ENCODE measurements at places on chromosomes 6 and 20. TPM values are rescaled to one million over a fixed set of nuclear protein-coding genes. Genes with fewer than 3 reads are reported as not detected.

DNA sequence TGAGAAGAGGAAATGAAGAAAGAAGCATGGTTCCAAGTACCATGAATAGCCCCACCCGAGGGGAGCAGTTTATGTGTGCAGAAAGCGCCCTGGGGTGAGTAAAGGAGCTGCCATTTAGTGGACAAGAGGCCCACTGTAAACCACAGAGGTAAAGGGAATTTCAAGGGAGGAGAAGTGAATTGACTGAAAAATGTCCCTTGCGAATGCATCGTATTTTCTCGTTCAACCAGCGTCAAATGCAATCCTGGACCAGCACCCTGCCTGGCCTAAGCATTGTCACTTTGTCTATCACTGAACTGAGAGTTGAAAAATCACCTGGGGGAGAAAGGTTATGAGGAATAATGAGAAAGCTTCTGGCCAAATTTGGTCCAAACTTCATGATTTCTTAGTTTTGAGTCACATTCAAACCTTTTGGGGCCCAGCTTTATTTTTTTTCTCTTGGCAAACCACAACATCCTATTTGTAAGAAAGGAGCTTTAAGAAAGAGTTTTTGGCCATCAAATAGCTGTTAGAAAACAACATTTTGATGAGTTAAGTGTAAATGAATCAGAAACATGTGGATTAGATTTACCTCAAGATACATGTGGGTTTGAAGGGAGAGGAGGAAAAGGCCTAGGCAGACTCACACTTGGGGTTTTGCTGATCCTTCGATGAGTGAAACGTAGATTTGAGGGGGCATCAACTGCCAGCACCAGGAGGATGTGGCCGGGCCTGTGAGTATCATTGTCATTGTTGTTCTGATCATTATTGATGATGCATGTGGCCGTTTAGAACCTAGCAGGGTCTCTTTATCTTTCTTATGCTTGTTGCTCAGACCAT lies 214.0 kb downstream of the CLIC5 start:
- H3K36me3 ChIP-seq = no peaks in the 10 kb centered on the region
- DNase-seq = no peak
- no peak overlapping the region for H3K4me3 ChIP-seq
- no peak overlapping the region for H3K27ac ChIP-seq
- no peaks in the 10 kb centered on the region for H3K27me3 ChIP-seq

GRCh38 chr6:43074847-43075669 lies 1.1 kb upstream of the PTK7 start:
- no peak overlapping the region for H3K4me3 ChIP-seq
- no peak overlapping the region for H3K27ac ChIP-seq
- H3K27me3 ChIP-seq = no peaks in the 10 kb centered on the region
- DNase-seq = no peak

DNA sequence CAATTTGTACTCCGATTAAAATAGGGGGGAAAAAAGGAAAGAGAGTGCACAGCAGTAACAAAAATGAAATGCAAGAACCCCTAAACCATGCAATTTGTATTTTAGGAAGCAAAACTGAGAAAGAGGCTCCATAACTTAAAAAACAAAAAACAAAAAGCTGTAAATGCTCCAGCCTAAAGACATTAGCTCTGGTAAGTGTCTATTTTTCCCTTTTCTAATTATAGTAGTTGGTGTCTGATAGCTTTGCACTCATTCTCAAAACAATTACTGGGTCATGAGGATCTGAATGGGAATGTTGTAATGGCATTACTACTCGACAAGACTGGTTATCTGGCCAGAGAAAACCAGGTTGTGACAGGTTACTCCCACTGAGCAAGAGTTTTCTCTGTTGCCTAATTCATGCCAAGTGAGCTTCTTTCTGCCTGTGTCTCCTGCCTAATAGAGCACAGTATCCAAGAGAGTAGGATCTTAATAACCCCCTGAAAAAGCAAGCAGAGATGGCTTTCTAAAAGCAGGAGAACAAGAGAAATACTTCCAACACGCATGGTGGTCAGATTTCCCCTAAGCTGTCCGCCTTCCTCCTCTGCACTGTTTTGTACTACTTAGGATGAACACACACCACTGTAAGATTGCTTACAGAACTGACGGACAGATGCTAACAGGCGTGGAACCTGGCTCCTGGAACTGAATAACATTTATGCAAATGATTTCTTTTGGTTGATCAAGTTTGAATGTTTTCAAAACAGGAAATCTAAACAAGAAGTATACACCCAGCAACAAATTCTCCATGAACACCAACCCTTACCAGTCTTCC lies 86.4 kb downstream of the FKBP5 start:
- H3K4me3 ChIP-seq = peak overlapping the region; percentile 11
- no peaks in the 10 kb centered on the region for H3K27me3 ChIP-seq
- peak overlapping the region; percentile 88 for H3K27ac ChIP-seq
- peaks cover 33% of the 10 kb centered on the region for H3K36me3 ChIP-seq
- H3K4me1 ChIP-seq = peaks cover 62% of the 10 kb centered on the region

DNA sequence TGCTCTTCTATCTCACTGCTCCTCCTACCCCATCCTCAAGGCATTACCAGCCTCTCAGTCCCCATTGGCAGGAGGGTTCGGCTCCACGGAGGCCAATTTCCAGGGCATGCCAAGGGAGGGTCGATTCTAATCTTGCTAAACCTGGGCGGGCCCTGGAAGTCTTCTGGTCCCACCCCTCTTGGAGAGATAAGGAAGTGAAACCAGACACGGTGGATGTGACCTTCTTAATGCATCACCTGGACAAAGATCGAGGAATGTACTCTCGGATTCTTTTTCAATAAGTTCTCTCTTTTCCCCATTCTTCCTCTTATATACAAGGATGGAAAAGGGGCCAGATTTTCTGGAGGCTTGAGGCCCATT lies 112.2 kb upstream of the ARMC2 start:
- DNase-seq = no peak
- no peak overlapping the region for H3K4me3 ChIP-seq
- H3K36me3 ChIP-seq = no peaks in the 10 kb centered on the region
- peaks cover 11% of the 10 kb centered on the region for H3K4me1 ChIP-seq

GRCh38 chr6:104640761-104641160 lies 219.0 kb downstream of the HACE1 start:
- no peaks in the 10 kb centered on the region for H3K36me3 ChIP-seq
- DNase-seq = no peak
- H3K4me1 ChIP-seq = peaks cover 33% of the 10 kb centered on the region
- no peak overlapping the region for H3K4me3 ChIP-seq
- H3K27ac ChIP-seq = no peak overlapping the region
- no peaks in the 10 kb centered on the region for H3K27me3 ChIP-seq

DNA sequence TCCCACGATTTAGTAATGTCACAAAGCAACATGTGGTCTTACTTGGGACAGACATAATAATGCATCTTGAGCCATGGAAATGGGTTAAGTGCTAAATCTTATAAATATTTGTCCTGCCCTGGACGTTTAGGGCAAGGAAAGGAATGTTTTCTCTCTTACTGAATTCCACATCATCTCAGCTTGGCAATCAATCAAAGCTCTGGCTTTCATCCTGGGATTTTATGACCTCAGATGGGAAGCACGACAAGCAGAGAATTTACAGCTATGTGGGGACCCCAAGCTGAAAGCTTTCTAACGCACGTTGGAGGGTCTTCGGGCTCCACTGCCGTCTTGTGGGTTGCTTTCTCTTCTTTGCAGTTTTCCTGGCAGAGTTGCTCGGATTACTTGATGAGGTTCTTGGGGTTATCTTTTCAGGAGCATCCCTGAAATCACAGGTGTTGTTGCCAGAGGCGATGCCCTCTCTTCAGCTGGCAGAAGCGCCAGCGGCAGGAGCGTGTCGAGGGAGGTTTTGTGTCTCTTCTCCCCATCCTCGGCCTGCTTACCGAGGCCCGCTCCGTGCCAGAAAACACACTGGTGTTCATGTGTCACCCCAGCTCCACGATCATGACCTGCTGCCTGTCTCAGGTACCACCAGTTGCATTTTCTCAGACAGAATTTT lies 73.4 kb upstream of the FRMD1 start:
- H3K27me3 ChIP-seq = peaks cover 7% of the 10 kb centered on the region
- H3K4me3 ChIP-seq = no peak overlapping the region
- DNase-seq = no peak
- no peaks in the 10 kb centered on the region for H3K36me3 ChIP-seq
- peaks cover 1% of the 10 kb centered on the region for H3K4me1 ChIP-seq

DNA sequence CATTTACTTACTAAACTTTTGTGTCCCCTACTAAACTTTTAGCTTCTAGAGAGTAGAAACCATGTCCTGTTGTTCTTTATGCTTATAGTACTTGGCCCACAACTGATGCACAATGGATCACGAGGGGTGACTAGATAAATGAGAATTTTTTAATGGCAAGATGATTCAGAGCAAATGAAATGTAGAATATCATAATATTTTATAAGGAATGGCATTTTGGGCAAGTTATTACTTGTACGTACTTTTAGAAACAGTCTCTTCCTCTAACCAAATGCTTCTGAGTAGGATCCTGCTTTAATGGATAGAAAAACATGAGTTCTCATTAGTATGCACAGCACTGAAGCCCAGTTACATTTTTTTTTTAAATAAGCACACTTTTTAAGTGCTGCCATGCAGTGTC lies 336.3 kb downstream of the NRN1 start:
- peaks cover 28% of the 10 kb centered on the region for H3K4me1 ChIP-seq
- H3K4me3 ChIP-seq = no peak overlapping the region
- DNase-seq = no peak
- H3K27ac ChIP-seq = no peak overlapping the region
- no peaks in the 10 kb centered on the region for H3K36me3 ChIP-seq
- H3K27me3 ChIP-seq = no peaks in the 10 kb centered on the region

DNA sequence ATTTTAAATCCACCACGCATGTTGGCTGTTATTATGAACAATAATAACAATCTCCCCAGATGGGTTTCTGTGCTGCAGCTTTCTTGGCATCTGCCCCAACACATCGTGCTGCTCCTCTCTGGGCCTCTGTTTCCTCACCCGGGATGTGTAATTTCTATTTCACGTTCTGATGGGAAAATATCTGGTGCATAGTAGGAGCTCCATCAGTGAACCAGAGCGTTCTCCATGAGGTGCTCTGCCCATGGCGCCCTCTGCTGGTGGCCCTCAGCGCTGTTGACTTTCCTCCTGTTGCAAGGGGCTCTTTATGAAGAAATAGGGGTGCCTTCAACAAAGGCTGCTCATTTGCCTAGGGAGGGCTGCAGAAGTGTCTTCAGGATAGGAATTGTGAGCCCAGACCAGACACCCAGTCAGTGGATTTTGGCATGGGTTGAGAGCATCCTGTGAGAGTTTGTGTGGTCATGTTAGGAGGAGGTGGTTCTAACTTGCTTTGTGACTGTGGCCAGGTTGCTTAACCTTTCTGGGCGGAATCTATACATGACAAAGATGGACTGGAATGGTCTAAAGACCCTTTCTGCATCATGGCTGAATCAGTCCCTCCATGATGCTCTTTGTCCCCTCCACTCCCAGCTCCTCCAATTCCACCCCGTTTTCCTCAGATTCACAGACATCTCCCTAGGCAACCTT lies 8.1 kb downstream of the SCRT2 start:
- H3K4me3 ChIP-seq = no peak overlapping the region
- H3K36me3 ChIP-seq = no peaks in the 10 kb centered on the region
- peak; percentile 83 for DNase-seq
- peaks cover 64% of the 10 kb centered on the region for H3K27me3 ChIP-seq
- no peak overlapping the region for H3K27ac ChIP-seq

DNA sequence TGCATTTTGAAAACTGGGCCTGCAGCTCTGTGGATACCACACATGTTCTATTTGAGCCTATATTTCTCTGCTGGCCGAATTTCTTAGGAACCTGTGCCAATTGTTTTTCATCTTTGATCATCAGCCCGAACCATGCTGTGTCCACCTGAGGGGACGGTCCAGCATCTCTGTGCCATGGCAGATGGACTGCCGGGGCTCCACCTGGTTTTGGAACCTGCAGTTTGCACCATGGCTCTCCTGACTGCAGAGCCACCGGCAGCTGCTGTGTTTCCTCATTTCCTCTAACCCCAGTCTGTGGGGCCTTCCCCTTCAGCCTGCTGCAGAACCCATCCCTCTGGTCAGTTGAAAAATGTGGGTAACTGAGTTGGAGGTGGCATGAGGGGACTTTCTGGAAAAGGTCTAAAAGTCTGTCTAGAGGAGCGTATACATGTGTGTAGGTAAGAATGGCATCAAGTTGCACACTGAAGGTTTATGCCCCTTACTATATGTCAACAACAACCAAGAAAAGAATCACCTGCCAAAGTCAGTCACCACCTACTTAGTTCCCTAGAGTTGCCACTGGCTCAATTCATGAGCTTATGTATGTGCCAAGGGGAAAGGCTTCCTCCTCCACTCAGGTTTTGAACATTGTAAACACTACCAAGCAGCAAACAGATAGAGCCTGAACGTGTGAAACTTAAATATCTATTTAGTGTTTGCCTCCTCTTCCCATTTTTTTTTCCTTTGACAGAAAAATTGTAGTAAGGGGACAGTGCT lies 548.2 kb downstream of the PRKN start:
- H3K27ac ChIP-seq = no peak overlapping the region
- no peaks in the 10 kb centered on the region for H3K4me1 ChIP-seq
- H3K4me3 ChIP-seq = no peak overlapping the region
- DNase-seq = no peak

DNA sequence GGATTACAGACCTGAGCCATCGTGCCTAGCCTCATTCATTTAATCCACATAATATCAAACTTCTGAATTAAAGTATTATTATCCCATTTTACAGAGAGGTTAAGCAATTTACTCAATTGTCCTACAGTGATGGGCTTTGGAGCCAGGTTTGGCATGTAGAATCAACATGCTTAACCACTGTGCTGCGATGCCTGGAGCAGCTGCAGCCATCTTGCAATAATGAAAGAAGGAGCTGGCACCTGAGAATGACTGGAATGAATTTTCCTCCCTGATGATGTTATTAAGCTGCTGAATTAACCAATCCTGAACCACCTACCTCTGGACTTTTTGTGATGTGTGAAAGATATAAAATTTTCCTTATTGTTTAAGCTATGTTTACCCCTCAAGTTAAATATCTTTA lies 13.1 kb upstream of the CCND3 start:
- no peaks in the 10 kb centered on the region for H3K36me3 ChIP-seq
- H3K4me3 ChIP-seq = no peak overlapping the region
- H3K27ac ChIP-seq = no peak overlapping the region
- no peaks in the 10 kb centered on the region for H3K4me1 ChIP-seq

- H3K4me3 ChIP-seq = no peak overlapping the region
- no peak for DNase-seq
- no peaks in the 10 kb centered on the region for H3K27me3 ChIP-seq
- no peaks in the 10 kb centered on the region for H3K4me1 ChIP-seq
- H3K27ac ChIP-seq = no peak overlapping the region
Observed at GRCh38 chr6:84204011-84204410, 23.4 kb downstream of the CEP162 start.

DNA sequence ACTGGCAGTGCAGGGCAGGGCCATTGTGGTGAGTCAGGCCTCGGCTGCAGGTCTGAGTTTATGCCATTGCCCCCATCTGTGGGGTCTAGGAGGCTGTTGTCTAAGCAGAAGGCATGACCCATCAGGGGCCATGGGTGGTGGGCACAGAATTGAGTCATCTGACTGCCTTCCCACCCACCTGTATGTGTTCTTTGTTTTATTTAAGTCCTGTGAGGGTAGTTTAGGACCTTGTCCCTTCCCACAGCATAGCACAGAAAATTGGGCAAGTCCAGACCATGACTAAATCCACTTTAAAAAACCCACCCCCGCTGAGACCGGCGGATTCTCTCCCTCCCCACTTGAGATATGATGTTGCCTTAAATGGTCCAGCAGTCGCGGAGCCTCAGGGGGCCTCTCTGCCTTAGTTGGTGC lies 40.3 kb downstream of the ERMARD start:
- H3K27me3 ChIP-seq = no peaks in the 10 kb centered on the region
- no peak overlapping the region for H3K4me3 ChIP-seq
- DNase-seq = peak; percentile 22
- peaks cover 16% of the 10 kb centered on the region for H3K4me1 ChIP-seq
- no peak overlapping the region for H3K27ac ChIP-seq

The RSPH9 gene
- 0.20 TPM for total RNA-seq

The ITPA gene
- total RNA-seq = 43.4 TPM

The GLP1R gene
- total RNA-seq = not detected

The PRIM2 gene
- total RNA-seq = 8.5 TPM

The HLA-DRB1 gene
- total RNA-seq = 335 TPM

The SLC35F1 gene
- 0.29 TPM for total RNA-seq

Data from upper lobe of right lung (tissue), 1 donor.